HFFc6 (cell line): ENCODE measurements at places on chromosomes 5 and 9. TPM values are rescaled to one million over a fixed set of nuclear protein-coding genes. Genes with fewer than 3 reads are reported as not detected.

GALNT12 gene
- total RNA-seq = 0.11 TPM in 1 of 3 replicates, not detected in the others

HARS2 gene
- 21.0 and 22.1 TPM in 2 replicates for total RNA-seq

PCDHGB6 gene
- 0.71 to 1.4 TPM (median 0.71 TPM) in 3 replicates for total RNA-seq

PCDHB3 gene
- total RNA-seq = 0.24 to 0.36 TPM (median 0.30 TPM) in 3 replicates

HTR1A gene
- total RNA-seq = not detected in 2 replicates

CDH9 gene
- total RNA-seq = not detected in 3 replicates

SPINK7 gene
- total RNA-seq = not detected in 2 replicates

GMCL2 gene
- not detected in 3 replicates for total RNA-seq

SUSD3 gene
- total RNA-seq = 0.28 to 0.48 TPM in 2 of 3 replicates, not detected in the other

FGF10 gene
- not detected in 3 replicates for total RNA-seq
